Activated CD8-positive, alpha-beta memory T cell treated with anti-CD3 and anti-CD28 coated beads for 4 hours (primary cell): ENCODE measurements at places on chromosomes 6 and 20.

- DNase-seq: no peak
These were observed 20.5 kb downstream of the PTK7 start for GRCh38 chr6:43096451-43097097.

GRCh38 chr20:19974630-19975435 is 42.3 kb upstream of the NAA20 start:
- DNase-seq: no peak

GRCh38 chr6:35154947-35155346 is 13.8 kb upstream of the TCP11 start:
- DNase-seq: no peak

DNA sequence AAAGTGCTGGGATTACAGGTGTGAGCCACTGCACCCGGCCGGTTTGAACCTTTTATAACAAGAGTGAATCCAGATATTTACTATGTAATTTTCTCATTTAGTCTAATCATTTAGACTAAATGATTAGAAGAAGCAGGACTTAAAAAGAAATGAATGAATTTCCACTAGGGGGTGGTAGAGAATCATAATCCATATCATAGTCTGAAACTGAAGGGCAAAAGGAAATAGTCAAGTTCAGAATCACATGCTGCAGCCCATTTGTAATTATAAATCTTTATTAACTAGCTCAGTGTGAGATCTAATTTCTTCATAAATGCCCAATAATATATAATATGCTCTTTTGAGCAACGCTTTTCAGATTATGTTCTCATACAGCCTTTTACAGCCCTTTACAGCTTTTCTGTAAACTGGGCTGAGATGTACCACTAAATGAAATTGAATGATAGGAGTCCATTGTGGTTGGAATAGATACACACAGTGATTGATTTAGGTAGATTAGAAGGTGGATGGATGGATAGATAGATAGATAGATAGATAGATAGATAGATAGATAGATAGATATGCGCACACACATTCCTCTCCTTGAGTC is 31.8 kb downstream of the PSMB9 start:
- no peak for DNase-seq

DNA sequence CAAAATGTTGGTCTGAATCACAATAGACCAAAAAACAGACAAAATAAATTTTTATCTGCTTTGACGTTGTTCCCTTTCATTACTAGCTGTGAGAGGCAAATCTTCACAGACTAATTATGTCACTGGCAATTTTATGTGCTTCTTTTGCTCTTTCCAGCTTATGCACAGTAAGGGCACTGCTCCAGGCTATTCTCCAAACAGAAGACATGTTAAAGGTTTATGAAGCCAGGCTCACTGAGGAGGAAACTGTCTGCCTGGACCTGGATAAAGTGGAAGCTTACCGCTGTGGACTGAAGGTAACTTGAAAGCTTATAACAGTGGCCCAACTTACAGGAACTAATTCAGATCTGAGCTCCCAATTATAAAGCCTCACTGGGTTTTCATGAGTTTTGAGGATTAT is 15.5 kb upstream of the SNRNP48 start:
- no peak for DNase-seq

DNA sequence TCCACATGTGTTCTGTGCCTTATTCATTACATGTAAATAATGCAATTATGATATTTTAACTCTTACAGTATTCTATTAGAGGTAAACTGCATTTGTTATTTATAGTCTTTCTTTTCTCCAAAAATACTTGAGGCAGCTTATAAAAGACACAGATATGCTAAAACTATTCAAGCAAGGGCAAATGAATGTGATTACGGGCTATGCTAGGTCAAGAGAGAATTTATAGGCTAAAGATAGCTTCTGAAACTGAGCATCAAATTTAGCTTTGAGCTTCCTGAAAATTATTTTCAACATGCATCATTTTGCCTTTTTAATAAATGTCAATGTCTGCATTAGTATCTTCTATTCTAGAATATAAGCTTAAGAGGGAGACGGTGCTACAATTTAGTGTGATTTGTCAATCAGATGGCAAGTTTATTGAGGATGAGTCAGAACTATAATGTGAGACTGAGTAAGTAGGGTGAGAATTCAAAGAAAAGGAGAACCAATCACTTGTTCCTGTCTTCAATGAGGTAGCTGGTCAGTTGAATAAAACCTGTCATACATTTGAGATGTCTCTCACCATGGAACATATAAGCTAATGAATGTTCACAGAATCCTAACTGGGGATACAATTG is 669.4 kb upstream of the CITED2 start:
- DNase-seq: no peak

DNA sequence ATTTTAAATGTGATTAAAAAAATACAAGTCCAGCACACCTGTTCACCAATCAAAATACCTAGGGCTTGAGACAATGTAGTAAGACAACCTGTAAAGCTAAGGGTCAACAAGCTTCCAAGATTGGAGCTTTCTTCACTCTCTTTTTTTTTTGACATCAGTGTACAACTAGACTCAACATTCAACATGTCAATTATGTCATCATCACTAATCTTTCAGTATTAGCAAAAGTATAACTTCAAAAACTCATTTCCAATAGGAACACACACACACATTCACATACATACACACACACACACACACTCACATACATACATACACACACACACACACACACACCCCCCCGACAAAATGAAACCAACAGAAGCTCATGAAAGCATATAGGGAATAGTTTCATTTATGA is 26.0 kb downstream of the PRKN start:
- no peak for DNase-seq

- no peak for DNase-seq
These were observed 667 bp downstream of the CAP2 start for GRCh38 chr6:17393892-17394631.

GRCh38 chr20:50762435-50763220 is 31.2 kb downstream of the PARD6B start:
- no peak for DNase-seq

- no peak for DNase-seq
These were observed 54.6 kb downstream of the GMDS start for GRCh38 chr6:2190661-2191389.

- no peak for DNase-seq
These were observed 253.1 kb downstream of the ADGB start for GRCh38 chr6:146851837-146852236.
